ENCODE measurements at places on chromosomes 6 and 20. TPM values are rescaled to one million over a fixed set of nuclear protein-coding genes. Genes with fewer than 3 reads are reported as not detected.

The KIF25 gene
- 0.28 TPM for total RNA-seq

The ADGRG6 gene
- 13.5 TPM for total RNA-seq

The SEL1L2 gene
- 0.28 TPM for total RNA-seq

The PSMB9 gene
- 27.7 TPM for total RNA-seq

The GJA1 gene
- 97.2 TPM for total RNA-seq

DNA sequence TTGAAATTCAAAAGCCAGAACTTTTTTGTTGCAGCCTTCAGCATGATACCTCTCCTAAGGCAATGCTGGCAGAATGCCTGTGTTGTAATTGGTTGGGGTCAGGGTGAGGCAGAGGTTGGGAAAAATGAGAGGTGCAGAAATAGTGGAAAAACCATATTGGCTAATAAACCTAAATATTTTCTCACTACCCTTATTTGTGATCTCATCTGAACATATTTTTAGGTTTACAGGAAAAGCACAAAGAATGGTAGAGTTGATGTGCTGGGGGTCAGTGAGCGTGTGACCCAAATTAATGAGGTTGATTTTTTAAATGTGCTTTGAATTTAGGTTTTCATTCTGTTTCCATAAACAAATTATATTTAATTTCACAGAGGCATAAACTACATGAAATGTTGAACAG, 437.3 kb downstream of the HDGFL1 start:
- no peak overlapping the region for H3K27ac ChIP-seq
- H3K36me3 ChIP-seq: no peaks in the 10 kb centered on the region
- H3K4me1 ChIP-seq: no peaks in the 10 kb centered on the region
- no peaks in the 10 kb centered on the region for H3K27me3 ChIP-seq
- no peak for DNase-seq

DNA sequence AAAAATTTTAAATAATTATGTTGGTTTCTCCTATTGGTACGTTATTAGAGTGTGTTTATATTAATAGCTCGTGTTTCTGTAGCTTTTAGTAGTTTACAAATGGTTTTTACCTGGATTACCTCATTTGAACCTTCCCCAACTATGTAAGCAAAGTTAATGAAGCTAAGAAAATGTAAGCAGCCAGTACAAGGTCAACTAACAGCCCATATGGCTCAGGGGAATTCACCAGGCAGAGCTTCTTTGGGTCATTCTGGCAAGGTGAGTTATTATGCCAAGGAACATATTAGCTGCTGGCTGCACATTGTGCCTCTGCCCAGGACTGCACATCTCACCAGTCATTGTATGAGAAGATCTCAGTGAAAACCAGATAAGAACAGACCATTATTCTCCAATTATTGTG, 27.0 kb upstream of the MARCKS start:
- H3K27me3 ChIP-seq: no peaks in the 10 kb centered on the region
- H3K36me3 ChIP-seq: no peaks in the 10 kb centered on the region
- H3K27ac ChIP-seq: no peak overlapping the region
- H3K4me3 ChIP-seq: no peak overlapping the region
- H3K4me1 ChIP-seq: no peaks in the 10 kb centered on the region

DNA sequence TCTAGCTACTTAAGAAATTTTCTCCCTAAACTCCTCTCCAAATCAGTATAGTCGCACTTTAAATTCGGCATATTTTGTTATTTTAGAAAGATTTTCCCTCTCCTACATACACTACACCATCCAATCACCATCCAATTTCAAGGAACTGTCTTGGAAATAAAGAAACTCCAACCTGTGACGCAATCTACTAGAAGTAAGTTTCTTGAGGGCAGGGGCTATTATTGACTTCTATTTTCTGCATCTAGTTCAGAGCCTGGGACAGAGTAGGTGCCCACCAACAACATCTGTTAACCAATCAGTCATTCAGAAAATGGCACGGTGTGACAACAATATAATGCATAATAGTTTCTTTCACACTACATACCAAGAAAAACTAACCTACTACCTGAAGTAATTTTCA, 3.6 kb downstream of the ATG5 start:
- H3K27me3 ChIP-seq: no peaks in the 10 kb centered on the region
- no peaks in the 10 kb centered on the region for H3K36me3 ChIP-seq
- H3K4me3 ChIP-seq: no peak overlapping the region
- no peaks in the 10 kb centered on the region for H3K4me1 ChIP-seq
- no peak overlapping the region for H3K27ac ChIP-seq

DNA sequence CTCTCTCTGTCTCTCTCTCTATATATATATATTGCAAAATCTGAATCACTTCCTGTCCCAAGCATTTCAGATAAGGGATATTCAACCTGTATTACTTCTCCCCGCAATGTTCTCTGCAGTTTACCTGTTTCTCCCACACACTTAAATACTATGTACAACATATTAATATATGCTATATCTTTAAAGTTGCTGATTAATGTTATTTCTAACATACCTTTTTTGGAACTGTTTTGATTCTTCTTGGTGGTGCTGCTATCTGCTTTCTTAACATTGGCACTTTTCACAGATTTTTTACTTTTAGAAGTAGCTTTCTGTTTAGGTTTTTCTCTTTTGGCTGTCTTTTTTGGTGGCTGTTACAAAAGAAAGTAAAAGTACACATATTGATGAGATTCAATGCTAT, 27.2 kb downstream of the DEK start:
- H3K36me3 ChIP-seq: peaks cover 3% of the 10 kb centered on the region
- no peaks in the 10 kb centered on the region for H3K27me3 ChIP-seq
- H3K4me1 ChIP-seq: no peaks in the 10 kb centered on the region

DNA sequence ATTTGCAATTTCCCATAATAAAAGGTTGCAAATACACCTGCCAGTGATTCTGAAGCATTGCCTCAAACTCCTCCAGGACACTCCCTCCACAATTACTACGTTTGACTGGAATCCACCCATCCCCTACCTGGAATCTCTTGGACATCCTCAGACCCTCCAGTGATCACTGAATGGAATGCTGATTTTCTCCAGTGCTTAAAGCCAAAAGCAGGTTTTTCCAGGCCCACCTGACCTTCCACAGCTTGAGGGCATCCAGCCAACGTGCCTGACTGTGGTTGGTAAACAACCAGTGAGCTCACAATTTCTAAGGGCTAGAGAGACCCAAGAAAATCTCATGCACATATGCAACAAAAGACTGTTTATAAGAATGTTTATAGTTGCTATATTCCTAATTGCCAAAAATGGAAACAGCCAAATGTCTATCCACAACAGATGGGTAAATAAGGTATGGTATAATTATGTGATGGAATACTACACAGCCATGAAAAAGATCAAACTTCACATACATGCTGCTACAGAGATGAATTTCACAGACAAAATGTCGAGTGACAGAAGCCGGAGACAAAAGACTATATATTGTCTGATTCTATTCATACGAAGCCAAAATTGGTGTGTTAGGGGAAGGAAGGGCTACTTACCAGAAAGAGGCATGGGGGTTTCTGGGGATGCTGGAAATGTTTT, 147.1 kb upstream of the RREB1 start:
- H3K4me3 ChIP-seq: no peak overlapping the region
- no peaks in the 10 kb centered on the region for H3K36me3 ChIP-seq
- no peaks in the 10 kb centered on the region for H3K27me3 ChIP-seq
- no peak overlapping the region for H3K27ac ChIP-seq
- H3K4me1 ChIP-seq: no peaks in the 10 kb centered on the region
- no peak for DNase-seq

DNA sequence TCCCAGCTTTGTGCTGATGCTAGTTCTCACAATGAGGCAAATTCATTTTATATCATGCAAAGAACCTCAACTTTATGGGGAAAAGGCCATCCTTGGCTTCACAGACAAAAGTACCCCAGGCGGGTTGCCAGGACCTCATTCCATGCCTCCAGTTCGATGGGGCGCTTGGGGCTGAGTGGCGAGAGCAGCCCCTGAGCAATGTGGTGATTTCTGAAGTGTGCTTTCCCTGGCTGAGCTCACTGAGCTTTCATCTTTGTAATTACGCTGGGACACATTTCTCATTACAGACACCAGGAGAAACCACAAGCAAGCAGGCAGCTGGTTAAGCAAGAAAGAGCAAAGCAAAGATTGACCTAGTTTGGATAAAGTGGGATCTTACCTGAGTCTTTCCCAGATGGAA, 301.5 kb upstream of the CDH4 start:
- no peaks in the 10 kb centered on the region for H3K36me3 ChIP-seq
- no peak for DNase-seq
- H3K27me3 ChIP-seq: peaks cover 3% of the 10 kb centered on the region
- no peak overlapping the region for H3K4me3 ChIP-seq

GRCh38 chr20:14919501-14920081, 582.2 kb upstream of the FLRT3 start:
- no peaks in the 10 kb centered on the region for H3K27me3 ChIP-seq
- H3K27ac ChIP-seq: no peak overlapping the region
- H3K4me3 ChIP-seq: no peak overlapping the region
- no peaks in the 10 kb centered on the region for H3K36me3 ChIP-seq
- H3K4me1 ChIP-seq: no peaks in the 10 kb centered on the region

- no peaks in the 10 kb centered on the region for H3K27me3 ChIP-seq
- peak overlapping the region; percentile 59 for H3K4me3 ChIP-seq
- H3K27ac ChIP-seq: peak overlapping the region; percentile 57
- H3K4me1 ChIP-seq: no peaks in the 10 kb centered on the region
- no peaks in the 10 kb centered on the region for H3K36me3 ChIP-seq
These were observed 815 bp upstream of the ITPR3 start for GRCh38 chr6:33620158-33620855.

- no peaks in the 10 kb centered on the region for H3K4me1 ChIP-seq
- no peak for DNase-seq
- H3K36me3 ChIP-seq: no peaks in the 10 kb centered on the region
- no peaks in the 10 kb centered on the region for H3K27me3 ChIP-seq
- no peak overlapping the region for H3K27ac ChIP-seq
These were observed 404.3 kb downstream of the EPM2A start for GRCh38 chr6:145331066-145331465.

GRCh38 chr6:165671222-165671768, 8.3 kb upstream of the PDE10A start:
- H3K27me3 ChIP-seq: no peaks in the 10 kb centered on the region
- H3K4me3 ChIP-seq: no peak overlapping the region
- no peak overlapping the region for H3K27ac ChIP-seq
- H3K4me1 ChIP-seq: no peaks in the 10 kb centered on the region
- DNase-seq: no peak

- no peak overlapping the region for H3K27ac ChIP-seq
- no peaks in the 10 kb centered on the region for H3K27me3 ChIP-seq
- no peak overlapping the region for H3K4me3 ChIP-seq
- no peaks in the 10 kb centered on the region for H3K4me1 ChIP-seq
These were observed 92.4 kb upstream of the B3GAT2 start for GRCh38 chr6:71049198-71049770.

DNA sequence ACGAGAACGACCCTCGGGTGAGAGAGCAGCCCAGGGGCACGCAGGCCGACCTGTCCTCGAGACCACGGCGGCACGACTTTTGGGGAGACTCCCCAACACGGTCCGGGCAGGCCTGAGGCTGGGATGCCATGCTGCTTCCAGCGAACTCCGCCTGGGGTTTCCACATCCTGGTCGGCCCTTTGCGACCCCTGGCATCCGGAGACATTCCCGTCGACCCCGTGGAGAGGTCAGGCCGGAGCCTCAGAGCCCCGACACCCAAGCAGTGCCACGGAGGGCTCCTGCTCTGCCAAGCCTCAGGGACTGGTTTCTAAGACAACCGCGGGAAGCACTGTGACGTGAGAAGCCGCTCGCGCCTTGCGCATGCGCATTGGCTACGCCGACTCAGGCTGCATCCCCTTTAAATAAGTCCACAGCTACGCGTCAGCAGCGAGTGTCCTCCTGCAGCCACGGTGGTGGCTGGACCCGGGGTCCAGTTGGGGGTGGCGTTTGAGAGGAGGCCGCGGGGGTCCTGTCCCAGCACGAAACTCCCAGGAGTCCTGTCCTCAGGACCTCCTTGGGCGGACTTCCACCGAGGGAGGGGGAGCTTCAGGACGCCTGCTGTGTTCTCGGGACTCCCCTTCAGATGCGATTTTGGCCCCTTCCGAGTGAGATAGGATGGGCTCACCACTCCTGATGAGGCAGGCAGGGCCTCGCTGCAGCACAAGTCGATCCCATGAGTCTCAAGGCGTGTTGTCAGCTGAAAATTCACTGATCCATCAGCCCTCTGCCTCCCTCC, 1089.3 kb upstream of the DEFB115 start:
- H3K27me3 ChIP-seq: no peaks in the 10 kb centered on the region
- peak; percentile 3 for DNase-seq
- no peaks in the 10 kb centered on the region for H3K4me1 ChIP-seq
- no peak overlapping the region for H3K4me3 ChIP-seq
- H3K27ac ChIP-seq: no peak overlapping the region
- H3K36me3 ChIP-seq: no peaks in the 10 kb centered on the region

GRCh38 chr6:162090734-162091133, 636.8 kb downstream of the PRKN start:
- no peak overlapping the region for H3K27ac ChIP-seq
- no peaks in the 10 kb centered on the region for H3K27me3 ChIP-seq
- no peaks in the 10 kb centered on the region for H3K36me3 ChIP-seq
- no peak overlapping the region for H3K4me3 ChIP-seq
- no peak for DNase-seq

GRCh38 chr6:135092724-135093123, 38.1 kb upstream of the HBS1L start:
- H3K4me3 ChIP-seq: no peak overlapping the region
- no peaks in the 10 kb centered on the region for H3K4me1 ChIP-seq
- no peak for DNase-seq
- no peaks in the 10 kb centered on the region for H3K36me3 ChIP-seq
- H3K27me3 ChIP-seq: no peaks in the 10 kb centered on the region

DNA sequence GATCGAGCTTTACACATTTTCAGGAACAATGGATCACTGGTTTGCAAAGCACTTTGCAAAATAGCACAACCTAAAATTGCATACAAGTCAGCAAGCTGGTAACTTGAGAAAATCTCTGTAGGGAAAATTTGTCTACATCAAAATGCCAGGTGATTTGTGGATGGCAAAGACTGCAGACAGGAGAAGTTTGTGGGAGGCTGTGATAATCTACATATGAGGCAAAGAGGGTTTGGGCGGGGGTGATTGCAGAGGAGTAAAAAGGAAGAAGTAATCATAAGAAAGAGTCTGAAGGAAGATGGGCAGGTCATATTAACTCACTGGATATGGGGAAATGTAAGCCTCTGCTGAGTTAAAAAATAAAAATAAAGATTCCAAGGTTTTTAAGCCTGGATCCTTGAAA, 166.3 kb upstream of the STXBP5 start:
- no peak for DNase-seq
- H3K4me1 ChIP-seq: no peaks in the 10 kb centered on the region
- H3K36me3 ChIP-seq: no peaks in the 10 kb centered on the region
- no peaks in the 10 kb centered on the region for H3K27me3 ChIP-seq
- no peak overlapping the region for H3K4me3 ChIP-seq
- no peak overlapping the region for H3K27ac ChIP-seq

- no peaks in the 10 kb centered on the region for H3K36me3 ChIP-seq
- no peak overlapping the region for H3K4me3 ChIP-seq
- DNase-seq: no peak
- no peaks in the 10 kb centered on the region for H3K4me1 ChIP-seq
- peak overlapping the region; percentile 43 for H3K27ac ChIP-seq
- H3K27me3 ChIP-seq: no peaks in the 10 kb centered on the region
These were observed 30.7 kb downstream of the ARHGAP18 start for GRCh38 chr6:129679275-129679674.

GRCh38 chr6:39188098-39188450, 41.2 kb downstream of the KCNK5 start:
- DNase-seq: no peak
- H3K27ac ChIP-seq: no peak overlapping the region
- no peaks in the 10 kb centered on the region for H3K4me1 ChIP-seq
- H3K4me3 ChIP-seq: no peak overlapping the region
- H3K27me3 ChIP-seq: no peaks in the 10 kb centered on the region

Data from prostate gland (tissue), 2 donors.